Heart right ventricle (tissue), 16 donors: ENCODE measurements at places on chromosomes 5 and 9.
A peak's percentile ranks its signal among the peaks of the same experiment; 100 is the strongest.

GRCh38 chr9:96006961-96007360, 131.5 kb downstream of the ERCC6L2 start:
- no peak for DNase-seq

GRCh38 chr5:112248623-112249022, 170.5 kb downstream of the EPB41L4A start:
- DNase-seq, result no peak

DNA sequence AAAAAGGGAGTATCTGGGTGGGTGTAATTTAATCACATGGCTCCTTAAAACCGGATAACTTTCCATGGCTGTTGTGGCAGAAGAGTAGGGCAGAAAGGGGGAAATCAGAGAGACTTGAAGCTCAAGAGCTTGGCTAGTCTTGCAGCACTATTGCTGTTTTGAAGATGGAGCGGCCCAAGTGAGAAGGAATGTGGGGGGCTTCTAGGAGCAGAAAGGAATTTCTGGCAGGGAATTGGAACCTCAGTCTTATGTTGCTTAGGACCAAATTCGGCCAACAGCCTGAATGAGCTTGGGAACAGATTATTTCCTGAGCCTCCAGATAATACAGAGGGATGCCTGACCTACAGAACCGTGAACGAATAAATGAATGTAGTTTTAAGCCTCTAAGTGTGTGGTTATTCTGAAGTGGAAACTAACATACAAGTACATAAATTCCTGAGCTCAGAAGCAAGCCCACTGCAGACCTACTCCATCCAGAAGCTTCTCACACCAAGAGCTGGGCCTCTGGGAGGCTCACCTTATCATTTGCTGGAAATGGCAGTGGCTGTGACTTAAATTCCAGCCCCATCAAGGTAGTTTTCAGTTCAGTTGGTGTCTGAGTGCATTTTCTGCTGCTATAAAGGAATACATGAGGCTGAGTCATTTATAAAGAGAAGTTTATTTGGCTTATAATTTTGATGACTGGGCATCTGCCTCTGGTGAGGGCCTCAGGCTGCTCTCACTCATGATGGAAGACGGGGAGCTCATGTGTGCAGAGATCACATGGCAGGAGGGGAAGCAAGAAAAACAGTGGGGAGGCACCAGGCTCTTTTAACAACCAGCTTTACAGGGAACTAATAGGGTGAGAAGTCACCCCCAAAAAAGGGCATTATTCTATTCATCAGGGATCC, 15.3 kb upstream of the TMEM174 start:
- DNase-seq, result no peak

GRCh38 chr9:119091074-119091473, 278.2 kb downstream of the BRINP1 start:
- DNase-seq, result no peak

GRCh38 chr5:179113945-179114641, 53.9 kb downstream of the ZNF354C start:
- DNase-seq, result no peak

DNA sequence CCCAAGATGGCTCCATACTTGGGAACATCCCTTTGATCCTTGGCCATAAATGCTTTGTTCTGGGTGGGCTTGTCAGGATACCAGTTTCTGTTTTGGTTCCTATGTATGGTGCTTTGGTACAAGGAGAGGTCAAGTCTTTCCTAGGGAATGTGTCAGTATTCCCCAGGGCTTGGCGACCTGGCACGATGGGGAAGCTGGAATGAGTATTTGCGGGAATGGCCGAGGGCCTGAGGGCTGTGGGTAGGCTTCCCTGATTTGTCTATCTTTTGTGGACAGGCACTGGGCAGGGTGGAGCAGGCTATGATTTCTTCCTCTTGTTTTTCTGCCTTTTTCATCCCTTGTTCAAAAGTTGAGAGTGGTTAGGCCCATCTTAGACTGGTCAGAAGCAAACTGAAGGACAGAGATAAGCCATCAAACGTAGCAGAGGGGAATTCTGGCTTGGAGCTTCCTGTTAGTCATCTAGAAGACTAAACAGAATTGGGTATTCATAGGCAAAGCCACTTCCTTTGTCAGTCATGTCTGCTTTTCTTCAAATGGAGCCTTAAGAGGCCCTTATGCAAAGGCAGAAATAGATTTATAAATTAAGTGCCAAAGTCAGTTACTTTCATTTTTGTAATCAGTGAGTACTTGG, 13.7 kb downstream of the DOCK2 start:
- DNase-seq, result no peak

DNA sequence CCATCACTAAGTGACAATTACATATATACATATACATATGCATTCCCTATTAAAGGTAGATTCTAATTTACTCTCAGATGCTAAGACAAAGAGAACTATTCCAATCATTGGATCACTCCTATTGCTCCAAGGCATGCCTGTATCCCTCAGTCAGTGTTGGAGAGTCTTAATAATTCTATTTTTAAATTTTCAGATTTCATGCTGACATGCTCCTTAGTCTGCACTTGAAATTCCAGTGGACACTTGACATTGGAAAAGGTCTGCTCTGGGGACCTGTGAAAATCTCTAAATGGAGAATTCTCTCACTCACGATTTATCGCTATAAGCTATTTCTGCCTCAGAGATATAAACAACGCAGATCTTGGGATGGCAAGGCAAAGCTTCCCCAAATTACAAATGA, 3.9 kb upstream of the FUBP3 start:
- DNase-seq, result no peak

DNA sequence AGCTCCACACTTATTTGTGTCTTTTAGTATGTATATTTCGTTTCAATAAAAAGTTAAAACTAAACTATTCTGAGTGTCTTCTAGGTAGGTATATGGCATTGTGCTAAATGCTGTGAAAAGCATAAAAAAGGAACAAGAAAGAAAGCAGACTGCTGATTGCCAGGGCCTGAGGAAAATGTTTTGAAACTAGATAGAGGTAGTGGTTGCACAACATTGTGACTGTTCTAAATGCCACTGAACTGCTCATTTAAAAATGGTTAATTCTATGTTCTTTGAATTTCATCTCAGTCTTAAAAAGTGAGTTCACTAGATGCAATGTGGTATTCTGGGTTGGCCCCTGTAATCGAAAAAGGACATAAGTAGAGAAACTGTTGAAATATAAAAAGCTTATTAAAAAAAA, 2.6 kb upstream of the ALAD start:
- DNase-seq, result no peak

DNA sequence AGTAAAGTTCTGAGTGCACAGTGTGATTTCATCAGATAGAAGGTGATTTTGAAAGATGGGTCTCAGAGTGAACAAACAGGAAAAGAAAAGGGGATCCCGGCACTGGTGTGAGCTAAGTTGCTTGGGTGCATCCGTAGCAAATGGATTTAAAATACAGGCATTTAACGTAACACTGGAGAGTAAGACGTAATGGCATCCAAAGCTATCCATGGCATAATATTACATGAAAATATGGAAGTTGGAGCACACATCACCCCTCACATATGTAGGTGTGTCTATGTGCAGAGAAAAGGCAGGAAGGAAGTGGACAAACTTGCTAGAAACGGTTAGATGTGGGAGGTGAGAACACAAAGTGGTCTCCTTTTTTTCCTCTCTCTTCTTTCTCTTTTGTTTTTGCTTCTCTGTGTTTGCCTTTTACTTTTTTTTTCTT, 38.2 kb upstream of the SEMA4D start:
- no peak for DNase-seq

DNA sequence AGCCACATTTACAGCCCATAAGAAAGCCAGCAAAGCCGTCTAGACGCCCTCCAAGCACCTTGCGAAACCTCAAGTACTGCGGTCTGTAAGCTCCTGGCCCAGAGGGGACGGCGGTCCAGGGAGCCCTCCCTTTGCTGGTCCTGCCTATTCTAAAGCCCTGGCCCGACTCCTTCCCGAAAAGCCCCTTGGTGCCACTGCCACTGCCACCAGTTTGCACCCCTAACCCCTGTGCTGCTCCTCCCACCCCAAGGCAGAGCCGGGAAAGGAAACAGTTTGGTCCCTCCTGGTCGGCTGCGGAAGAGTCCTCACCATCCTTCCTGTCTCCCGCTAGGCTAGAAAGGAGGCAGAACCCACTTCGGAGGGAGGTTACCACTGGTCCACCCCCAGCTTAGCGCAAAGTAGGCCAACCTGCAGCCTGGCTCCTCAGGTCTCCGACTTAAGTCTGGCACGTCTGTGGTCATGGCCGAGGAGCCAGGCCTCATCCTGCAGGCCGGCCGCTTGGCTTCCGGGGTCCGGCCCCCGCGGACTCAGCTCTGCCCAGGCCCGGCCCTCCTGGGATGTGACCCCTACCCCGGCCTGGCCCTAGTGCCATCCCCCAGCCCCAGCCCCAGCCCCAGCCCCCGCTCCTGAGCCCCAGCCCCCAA, 916 bp downstream of the TOR1A start:
- DNase-seq, result no peak

DNA sequence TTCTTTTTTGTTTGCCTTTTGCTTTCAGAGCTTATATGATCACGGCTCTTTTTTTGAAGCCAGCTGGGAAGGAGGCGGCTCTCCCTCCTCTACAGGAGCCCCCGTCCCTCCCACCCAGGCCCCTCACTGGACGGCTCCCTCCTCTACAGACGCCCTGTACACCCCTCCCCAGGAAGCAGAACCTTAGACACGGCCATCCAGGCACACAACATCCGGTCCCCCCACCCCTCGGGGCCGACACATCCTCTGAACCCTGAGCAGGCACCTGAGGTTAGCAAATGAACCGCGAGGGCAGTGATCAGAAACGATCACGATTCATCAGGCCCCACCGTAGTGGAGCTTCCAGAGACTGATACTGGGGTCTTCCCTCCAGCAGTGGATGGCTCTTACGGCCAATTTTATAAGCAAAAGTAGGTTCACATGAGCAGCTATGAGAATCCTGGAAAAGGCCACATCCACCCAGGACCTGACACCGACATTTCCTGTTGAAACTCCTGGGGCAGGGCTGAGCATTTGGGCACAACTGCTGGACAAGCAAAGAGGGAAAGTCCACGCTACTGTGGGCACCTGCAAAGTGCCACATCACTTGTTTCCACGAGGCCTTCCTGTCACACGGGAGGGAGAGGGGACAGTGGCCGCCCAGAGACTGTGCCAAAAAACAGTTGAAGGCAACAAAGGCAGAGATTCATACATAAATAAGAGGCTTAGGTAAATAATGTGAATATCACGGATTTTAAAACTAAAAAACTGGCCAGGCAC, 78.9 kb downstream of the SEMA4D start:
- no peak for DNase-seq

GRCh38 chr5:159504857-159505304, 174.6 kb upstream of the IL12B start:
- peak; percentile 25 for DNase-seq

GRCh38 chr5:124134941-124135340, 611.5 kb downstream of the ZNF608 start:
- DNase-seq, result no peak

GRCh38 chr5:107149243-107150005, 521.3 kb downstream of the EFNA5 start:
- no peak for DNase-seq

DNA sequence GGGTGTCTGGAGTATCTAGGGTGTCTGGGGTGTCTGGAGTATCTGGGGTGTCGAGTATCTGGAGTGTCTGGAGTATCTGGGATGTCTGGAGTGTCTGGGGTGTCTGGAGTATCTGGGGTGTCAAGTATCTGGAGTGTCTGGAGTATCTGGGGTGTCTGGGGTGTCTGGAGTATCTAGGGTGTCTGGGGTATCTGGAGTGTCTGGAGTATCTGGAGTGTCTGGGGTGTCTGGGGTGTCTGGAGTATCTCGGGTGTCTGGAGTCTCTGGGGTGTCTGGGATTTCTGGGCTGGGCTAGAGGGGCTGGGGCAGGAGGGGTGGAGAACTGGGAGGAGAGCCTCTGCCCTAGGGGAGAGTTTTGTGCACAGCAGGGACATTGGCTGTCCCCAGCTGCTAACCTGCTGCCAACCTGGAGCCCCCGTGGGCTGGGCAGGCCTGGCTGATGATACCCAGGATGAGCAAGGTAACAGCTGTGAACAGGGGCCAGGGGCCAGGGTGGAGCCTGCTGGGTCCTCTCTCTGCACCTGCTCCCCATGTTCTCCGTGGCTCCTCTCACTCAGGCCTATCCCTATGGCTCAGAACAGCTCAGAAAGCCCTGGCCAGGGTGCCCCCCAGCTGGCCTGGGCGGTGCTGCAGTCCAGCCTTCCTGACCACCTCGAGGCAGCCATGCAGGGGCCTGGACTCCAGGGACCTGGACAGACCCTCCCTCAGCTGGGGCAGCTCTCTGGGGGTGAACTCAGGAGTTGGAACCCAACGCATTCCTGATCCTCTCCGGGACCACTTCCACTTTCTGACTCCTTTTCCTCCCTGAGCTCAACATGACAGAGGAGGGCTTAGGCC, 29.9 kb downstream of the LHX3 start:
- DNase-seq, result no peak

GRCh38 chr5:143376195-143376779, 27.2 kb downstream of the NR3C1 start:
- no peak for DNase-seq

GRCh38 chr5:112869948-112870347, 8.9 kb downstream of the SRP19 start:
- DNase-seq, result no peak
